Fibroblast of skin of left quadriceps (primary cell): ENCODE measurements at places on chromosomes 7 and 10.
A peak's percentile ranks its signal among the peaks of the same experiment; 100 is the strongest.

DNA sequence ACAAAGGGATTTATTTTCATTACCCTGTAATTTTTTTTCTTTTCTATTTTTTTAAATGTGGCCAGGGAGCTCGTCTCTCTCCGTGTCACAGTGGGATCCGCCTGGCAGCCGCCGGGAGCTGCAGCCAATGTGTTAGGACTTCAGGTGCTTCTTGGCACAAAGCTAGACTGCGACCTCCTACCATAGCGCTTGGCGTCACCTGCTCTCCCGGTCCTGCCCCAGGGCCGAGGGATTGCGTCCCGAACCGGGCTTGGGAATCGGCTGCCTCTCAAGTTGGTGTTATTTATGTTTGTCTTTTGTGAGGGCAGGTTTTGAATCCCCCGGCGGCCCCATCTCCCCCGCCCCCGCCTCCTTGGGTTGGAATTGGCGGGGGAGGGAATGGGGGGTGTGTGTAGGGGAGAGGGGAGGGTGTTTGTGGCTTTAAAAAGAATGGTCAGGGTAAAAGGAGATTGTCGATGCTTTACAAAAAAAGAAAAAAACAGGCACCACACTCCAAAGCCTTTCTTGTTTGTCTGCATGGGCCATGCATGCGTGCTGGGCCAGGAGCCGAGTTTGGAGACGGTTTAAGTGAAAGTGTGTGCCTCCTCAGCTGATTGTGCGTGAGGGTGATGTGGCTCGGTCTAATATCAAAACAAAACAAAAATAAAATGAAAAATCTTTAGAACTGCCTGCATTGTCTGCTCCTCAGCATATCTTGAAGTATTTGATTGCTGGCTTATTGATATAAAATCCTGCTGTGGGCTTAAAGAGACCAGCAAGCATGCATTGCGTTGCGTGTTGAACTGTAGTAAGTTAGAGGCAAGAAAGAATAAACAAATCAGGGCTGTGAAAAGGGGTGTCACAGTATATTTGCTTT lies 1.2 kb downstream of the PPP1R9A start:
- DNase-seq, result no peak

DNA sequence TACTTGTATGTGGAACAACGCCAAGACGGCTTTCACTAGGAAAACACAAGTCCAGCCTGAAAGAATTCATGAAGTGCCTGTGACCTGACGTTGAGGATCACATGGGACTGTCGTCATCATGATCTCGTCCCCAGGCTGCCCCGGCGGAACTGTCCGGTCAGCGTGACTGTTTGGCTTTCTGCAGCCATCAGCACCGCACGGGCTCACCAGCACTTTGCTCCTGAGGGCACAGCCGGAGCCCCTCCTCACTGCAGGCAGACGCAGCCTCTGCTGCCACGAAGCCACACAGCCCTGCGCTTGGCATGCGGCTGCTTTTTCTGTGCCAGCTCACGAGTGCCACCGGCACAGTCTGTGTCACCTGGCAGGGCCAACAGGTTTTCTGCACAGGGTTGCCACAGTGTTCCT lies 9.4 kb upstream of the GET4 start:
- DNase-seq, result no peak

DNA sequence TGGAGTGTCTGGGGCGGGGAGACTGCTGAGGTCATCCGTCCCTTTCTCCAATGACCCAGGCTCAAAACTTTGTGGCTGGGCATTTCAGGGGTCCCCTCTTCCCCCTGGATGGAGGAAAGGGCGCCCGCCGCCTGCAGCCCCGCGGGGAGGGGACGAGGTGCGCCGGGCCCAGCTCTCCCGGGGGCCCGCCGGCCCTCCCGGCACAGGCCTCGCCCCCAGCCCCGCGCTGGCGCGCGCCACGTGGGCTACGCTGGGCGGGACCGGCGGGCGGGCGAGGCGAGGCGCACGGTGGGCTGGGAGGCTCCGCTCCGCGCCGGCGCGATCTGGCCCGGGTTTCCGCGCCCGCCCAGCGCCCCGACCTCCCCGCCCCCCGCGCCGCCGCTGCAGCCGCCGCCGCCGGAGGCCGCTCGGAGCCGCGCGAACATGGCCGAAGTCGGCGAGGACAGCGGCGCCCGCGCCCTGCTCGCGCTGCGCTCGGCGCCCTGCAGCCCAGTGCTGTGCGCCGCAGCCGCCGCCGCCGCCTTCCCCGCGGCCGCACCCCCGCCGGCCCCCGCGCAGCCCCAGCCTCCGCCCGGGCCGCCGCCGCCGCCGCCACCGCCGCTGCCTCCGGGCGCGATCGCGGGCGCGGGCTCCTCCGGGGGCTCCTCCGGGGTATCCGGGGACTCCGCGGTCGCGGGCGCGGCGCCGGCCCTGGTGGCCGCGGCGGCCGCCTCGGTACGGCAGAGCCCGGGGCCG lies at the start of gene FOXK1:
TSS of gene FOXK1 (plus strand) at position 410 of the 735 bp plus-strand sequence. CDS start at position 424, 14 bp downstream.
- peak; percentile 52 for DNase-seq

DNA sequence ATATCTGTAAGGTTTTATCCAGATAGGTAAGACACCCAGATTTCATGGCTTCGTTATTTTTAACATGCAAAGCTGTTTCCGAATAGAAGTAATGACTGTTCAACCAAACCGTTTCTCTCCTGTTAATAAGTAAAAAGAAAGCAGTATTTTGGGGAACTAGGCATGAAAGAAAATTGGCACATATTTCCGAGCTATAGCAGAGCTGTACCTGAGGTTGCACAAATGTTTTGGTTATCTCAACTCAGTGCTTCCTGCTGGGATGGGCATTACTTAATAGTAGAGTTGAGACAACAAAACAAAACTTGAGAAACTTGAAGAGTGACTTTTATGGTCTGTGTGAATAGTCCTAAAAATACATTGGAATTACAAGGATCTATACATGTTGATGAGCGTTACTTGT lies 564.3 kb upstream of the SORCS1 start:
- no peak for DNase-seq

GRCh38 chr7:28245123-28245878 lies 64.7 kb upstream of the JAZF1 start:
- DNase-seq, result no peak

DNA sequence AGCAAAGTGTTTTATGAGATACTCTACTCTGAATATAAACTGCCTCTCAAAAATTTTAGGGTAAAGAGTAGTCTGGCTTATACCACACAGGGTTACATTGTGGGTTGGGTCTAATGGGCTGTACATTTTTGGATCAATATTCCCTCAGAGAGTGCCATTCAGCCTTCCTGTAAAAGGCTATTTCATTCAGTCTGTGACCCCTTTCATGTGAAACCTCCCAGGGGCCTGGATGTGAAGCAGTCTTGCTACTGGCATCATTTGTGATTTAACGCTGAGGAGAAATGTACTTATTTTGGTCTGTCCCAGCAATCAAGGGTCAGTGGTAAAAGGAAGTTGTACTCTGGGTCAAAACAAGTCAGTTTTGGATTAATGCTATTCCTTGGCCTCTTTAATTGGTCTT lies 71.8 kb upstream of the PRKG1 start:
- no peak for DNase-seq

DNA sequence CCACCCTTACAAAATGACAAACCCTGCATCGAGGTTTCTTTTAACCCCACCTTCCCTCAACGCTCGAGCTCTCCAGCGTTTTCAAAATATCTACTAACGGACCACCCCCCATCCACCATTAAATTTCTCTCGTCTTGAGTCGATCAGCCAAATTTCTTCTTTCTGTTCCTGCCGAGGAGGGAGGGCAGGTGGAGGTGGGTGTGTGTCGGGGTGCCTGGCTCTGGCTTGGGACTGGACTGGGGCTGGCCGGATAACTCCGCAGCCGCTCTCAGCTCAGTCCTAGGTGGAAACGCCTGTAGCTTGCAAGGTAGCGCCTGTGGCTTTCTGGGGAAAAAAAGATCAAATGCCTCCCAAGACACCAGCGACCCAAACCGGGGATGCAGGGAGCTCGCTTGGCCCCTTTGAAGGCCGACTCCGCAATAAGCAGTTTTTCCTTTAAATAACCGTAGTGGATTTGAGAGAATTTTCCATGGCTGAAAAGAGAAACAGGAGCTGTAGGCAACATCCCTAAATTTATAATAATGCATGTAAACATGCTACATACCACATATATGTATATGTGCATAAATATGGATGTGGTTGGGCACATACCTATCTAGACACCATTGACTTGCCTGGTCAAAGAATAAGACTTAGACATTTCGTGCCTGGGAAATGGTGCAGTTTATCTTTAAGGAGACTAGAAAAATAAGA lies 1.9 kb upstream of the TMEM178B start:
- no peak for DNase-seq

DNA sequence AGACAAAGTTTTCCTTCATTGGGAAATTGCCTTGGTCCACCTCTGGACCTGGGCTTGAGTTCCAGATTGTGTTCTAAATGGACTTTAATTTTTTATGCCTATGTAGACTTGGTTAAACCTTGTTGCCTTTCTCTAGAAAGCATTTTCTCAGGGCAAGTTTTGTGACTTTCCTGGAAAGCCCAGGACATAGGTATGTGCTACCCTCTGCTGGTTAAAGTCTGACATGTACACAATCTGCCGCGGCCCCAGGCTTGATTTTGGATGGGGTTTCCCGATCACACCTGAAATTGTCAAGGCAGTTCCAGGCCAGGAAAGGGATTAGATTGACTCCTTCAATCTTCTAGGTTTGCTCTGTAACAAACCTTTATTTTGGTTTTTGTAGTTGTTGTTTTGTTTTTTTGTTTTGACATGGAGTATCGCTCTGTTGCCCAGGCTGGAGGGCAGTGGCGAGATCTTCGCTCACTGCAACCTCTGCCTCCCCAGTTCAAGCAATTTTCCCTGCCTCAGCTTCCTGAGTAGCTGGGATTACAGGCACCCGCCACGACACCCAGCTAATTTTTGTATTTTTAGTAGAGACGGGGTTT lies 14.1 kb upstream of the AKR1B10 start:
- no peak for DNase-seq

GRCh38 chr7:63072806-63073205 lies 925.8 kb upstream of the ZNF722 start:
- no peak for DNase-seq

DNA sequence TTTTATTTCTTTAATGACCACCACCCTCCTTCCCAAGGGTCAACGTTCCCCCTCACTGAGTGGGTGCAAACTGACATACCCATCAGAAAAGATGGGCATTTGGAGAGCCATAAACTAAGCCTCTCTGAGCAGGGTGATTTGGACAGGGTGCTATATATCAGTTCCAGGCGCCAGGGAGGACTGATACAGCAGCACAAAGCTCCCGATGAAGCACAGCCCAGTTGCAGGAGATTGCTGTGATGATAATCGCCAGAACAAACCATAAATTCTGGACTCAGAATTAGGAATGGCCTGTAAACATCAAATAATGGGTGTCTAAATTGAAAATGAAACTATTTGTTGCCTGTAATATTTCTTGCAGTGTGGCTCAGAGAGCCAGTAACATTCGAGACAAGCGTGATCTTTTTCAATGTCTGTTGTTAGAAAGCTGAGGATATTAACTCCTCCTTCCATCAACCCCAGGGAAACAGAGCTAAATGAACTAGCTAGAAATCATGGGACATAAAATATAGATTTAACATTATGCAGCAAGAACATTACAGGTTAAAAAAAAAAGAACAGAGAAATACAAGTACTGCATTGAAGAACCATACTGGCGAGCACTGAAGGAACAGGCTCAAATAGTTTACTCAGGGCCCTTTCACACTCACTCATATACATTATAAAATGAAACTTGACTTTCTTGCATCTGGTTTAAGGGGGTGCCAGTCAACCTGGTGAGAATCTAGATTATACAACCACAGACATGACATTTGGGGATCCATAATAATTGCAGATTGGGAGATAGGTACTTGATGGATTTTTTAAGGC lies 137.5 kb upstream of the LRRTM3 start:
- no peak for DNase-seq

DNA sequence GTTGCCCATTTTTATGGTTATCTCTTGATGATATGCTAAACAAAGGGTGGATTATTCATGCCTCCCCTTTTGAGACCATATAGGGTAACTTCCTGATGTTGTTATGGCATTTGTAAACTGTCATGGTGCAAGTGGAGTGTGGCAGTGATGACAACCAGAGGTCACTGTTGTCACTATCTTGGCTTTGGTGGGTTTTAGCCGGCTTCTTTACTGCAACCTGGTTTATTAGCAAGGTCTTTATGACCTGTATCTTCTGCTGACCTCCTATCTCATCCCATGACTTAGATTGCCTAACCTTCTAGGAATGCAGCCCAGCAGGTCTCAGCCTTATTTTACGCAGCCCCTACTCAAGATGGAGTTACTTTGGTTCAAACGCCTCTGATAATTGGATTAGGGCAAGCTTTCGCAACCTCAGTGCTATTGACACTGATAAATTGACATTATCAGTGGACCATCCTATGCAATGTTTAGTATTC lies 36.9 kb downstream of the BAG3 start:
- DNase-seq, result no peak

- no peak for DNase-seq
Measured at GRCh38 chr7:140559410-140559809, 80.1 kb upstream of the MKRN1 start.

DNA sequence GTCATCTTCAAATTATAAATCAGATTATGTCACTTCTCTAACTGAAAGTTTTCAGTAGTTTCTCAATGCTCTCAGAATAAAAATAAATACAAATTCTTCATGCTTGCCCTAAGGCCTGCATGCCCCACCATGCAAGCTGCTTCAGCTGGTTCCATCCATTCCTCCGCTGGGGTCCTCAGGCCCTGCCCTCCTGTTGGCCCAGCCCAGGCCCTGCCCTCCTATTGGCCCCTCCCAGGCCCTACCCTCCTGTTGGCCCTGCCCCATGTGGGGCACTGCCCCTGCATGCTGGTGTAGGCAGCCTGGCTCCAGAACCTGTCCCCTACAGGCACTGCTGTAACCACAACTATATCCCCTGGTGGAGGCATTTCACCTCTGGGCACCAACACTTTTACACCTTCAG lies 109.3 kb upstream of the TCERG1L start:
- no peak for DNase-seq

DNA sequence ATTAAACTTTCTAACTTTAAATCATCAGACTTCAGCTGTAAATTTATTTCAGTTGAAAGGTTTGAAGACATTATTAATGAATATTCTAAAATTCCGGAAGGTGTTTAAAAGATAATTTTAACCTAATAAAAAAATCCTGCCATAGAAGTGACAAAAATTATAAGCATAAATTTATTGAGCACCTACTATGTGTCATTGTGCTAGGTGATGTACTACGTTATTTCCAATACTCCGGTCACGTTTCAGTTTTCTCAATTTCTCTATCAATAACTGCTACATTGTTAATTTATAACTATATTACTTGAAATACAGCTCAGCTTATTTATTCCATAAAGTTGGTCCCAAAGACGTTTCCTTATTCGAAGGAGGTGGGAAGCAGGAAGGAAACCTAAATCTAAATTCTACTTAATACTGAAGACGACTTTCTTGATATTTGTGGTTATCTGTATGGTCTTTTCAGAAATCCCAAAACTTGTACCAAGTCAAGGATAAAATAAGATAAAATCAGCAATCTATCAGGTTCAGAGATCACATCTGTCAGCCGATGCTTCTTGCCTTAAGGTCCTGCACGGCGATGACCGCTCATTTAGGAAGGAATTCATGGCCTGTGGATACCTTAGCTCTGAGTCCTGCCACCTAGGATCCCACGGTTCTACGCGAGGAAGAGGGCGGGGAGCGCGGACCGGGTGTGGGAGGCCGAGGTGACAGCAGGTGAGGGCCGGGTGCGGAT lies 1.2 kb upstream of the ZEB1 start:
- no peak for DNase-seq
